Mesothelial cell of epicardium (in vitro differentiated cells): ENCODE measurements at places on chromosomes 3 and 15.

DNA sequence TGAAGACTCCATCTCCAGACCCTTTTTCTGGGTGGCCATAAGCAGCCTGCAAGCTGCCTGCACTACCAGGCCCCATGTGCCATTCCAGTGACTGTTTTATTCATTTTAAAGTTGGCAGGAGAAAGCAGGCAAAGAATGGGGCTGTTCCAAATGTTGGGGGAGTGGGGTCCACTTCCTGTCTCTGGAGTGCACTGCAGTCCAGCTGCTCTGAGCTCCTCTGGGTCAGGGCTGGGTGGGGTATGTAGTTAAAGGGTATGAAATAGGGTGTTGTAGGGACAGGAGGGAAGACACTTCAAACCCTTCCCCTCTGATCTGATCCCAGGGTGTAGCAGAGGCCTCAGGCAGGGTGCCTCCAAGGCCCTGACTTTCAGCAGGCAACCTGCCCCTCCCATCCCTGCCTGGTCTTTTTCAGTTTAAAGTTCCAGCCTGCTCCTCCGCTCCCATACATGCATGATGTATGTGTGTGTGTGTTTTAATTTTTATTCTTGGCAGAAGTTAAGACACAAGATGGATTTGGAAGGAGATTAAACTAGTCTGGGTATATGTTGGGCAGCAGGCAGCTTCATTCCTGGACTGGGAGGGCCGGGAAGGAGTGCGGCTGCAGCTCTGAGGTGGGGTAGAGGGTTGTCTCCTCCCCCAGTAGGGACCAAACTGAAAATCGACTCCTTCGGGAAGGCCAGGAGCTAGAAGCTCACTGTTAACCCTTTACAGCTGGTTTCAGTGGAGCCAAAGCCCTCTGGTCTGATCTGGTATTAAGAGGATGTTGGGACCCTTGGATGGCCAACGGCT lies 17.3 kb downstream of the BOC start:
- no peak for DNase-seq

DNA sequence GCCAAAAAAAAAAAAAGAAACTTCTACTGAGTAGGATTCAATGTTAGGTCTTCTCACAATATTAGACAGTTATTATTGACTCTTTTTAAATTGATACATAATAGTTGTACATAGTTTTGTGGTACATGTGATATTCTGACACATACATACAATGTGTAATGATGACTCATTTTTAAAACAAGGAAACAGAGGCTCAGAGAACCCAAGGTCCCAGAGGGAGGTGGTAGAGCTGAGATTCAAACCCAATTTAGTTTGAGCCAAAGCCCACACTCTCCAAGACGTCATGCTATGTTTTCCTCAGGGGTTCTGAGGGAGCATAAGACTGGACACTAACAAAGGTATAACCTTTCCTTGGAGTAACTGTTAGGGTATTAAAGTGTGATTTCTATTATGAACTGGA lies 40.6 kb downstream of the MYO5C start:
- DNase-seq = no peak

GRCh38 chr3:50230794-50231125 lies 5.2 kb upstream of the GNAI2 start:
- DNase-seq = no peak

GRCh38 chr3:143975554-143976152 lies 4.0 kb downstream of the DIPK2A start:
- DNase-seq = no peak

DNA sequence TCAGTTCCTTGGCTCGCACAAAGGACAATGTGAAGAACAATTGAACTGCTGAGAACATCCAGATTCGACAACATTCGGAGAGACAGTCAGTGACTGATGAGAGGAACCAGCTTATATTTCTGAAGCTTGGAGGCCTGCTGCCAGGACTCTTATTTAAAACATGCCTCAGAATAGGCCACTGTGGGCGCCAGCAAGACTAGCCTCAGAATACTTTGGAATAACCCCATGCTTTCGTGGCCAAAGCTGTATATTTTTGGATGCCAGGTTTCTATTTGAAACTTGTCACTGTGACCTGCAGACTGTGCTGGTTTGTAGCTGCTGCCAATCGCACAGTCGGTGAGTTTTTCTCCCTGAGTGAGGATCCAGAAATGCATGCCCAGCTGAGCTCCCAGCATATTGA lies 129.9 kb upstream of the UBE3A start:
- no peak for DNase-seq

- no peak for DNase-seq
Observed at GRCh38 chr3:48404440-48405342, 25.2 kb downstream of the PLXNB1 start.

- DNase-seq = no peak
Observed at GRCh38 chr3:38643592-38643991, 5.9 kb downstream of the SCN5A start.

GRCh38 chr3:54918516-54918915 lies 9.3 kb downstream of the LRTM1 start:
- DNase-seq = no peak

DNA sequence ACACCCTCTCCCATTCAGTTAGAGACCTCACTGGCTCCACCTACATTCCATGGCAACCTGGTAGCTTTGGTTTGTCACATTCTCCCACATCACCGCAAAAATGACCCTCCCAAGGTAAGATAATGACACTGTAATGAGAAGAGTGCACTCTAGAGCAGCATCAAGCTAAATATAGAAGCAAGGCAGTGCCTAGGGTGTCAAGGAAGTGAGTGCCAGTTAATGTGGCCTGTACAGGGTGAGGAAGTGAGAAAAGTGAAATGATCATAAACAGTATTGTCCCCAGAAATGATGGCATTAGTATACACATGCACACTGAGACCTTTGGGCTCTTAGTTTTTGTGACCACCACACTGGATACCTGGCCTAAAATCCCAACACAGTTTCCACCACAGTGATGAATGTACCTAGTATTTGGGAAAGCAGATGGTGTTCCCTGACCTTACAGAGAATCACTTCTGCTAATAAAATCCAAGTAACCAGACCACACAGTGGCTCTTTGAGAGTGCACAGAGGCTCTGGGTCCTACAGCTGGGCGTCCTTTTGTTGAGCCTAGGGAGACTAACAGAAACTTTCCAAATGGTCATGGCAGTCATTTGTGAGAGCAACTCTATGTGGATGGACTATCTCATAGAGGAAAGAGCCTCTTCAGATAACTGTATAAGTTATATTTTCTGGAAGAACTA lies 106.6 kb downstream of the ARPP21 start:
- DNase-seq = no peak

DNA sequence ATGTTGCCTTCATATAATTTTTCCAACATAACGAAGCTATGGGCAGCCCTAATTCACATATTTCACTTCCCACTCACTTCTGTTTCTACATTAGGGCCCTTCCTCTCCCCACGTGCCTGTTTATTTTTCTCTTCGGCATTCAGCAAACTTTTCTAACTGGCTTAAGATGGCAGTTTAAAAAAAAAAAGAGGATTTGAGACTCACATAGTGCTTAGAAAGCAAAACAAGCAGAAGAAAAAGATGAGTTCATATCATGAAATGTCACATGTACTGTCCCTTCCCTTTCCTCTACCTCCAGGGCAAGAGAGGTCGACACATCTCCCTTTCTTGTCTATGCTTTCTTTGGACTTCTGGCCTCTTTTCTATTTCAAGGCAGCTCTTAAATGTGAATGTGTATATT lies 30.6 kb downstream of the SLC49A4 start:
- no peak for DNase-seq

GRCh38 chr15:39908186-39908585 lies 11.9 kb downstream of the GPR176 start:
- DNase-seq = no peak

DNA sequence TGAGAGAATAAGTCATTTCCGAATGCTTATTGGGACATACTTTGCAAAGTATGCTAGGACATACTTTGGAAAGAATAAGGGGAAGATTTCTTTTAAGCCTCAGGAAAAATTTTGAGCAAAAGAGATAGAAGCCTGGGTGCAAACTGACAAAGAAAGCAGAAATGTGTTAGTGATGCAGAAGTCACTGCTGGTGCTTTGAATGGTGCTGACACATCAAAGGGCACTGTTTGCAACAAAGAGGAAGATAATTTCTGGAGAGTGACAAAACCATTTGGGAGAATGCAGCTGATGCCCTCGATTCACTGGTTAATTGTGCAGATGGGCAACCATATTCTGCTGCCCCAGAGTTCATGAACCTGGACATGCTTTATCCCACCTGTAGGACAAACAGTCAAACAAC lies 11.0 kb upstream of the RAP2B start:
- no peak for DNase-seq

DNA sequence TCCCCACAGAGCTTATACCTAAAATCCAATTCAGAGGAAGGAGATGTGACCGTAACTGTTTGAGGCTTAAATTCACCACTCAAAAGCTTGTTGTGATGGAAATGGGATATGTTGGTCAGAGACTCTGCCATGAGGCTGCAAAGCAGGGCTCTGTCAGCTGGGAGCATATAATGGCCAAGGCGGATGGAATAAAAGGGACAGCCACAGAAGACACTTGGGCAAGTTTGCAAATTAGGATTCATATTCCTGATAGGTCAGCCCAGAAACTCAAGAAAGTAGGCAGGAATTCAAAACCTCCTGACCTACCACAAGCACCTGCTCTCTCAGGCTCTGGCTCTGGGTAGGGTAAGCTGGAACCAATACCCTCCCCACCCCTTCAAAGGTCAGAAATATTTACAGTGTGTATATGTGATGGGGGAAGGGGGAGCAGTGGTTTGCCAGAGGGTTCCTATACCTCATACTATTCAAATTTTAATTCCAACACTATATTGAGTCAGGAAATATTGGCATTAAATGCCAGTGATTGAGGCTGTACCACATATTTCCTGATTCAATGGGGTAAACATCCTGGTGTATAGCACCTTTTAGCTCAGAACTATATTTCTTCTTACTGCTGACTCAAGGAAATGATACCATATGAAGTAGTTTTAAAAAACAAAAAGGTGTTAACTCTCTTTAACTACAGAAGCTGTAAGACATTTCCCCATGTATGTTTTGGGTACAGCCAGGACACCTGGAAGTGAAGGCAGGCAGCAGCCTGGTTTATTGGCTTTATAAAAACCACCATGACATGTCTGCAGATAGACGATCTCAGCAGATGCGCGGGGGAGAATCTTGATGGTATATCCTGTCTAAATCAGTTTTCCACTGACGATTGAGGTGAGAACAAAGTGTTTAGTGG lies 19.2 kb downstream of the FYCO1 start:
- DNase-seq = no peak

DNA sequence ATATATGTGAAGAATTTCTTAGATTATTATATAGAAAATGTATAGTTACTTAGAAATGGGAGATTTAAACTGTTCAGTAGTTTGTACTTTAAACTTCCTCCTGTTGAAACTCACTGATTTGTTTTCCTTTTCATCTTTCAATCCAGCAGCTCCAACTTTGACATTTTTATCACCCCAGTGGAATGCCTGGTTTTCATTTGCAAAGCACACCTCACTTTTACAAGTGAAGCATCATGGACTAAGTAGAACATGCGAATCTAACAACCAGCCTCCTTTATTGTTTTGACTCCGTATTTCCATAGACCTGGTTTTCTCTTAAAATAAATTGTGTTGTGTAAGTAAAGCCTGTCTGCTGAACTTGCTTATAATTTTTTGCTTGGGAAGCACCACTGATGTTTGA lies 97.8 kb upstream of the ROBO2 start:
- DNase-seq = no peak

DNA sequence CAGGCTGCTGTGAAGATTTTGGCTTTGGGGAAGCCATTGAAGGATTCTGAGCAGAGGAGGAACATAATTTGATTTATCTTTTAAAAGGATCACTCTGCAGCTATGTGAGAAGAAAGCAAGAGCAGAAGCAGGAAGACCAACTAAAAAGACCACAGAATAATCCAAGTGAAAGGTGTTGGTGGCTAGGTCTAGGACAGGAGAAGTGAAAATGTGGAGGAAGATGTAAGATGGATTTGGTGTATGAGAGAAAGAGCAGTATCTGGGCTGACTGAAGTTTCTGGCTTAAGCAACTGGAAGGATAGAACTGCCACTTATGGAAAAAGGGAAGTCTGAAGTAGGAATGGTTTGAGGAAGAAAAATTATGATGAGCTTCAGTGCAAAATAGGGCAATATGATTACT lies 62.0 kb downstream of the SFMBT1 start:
- no peak for DNase-seq

GRCh38 chr3:170991664-170992063 lies 34.9 kb downstream of the SLC2A2 start:
- no peak for DNase-seq

GRCh38 chr3:130425484-130425883 lies 80.0 kb downstream of the COL6A5 start:
- no peak for DNase-seq

DNA sequence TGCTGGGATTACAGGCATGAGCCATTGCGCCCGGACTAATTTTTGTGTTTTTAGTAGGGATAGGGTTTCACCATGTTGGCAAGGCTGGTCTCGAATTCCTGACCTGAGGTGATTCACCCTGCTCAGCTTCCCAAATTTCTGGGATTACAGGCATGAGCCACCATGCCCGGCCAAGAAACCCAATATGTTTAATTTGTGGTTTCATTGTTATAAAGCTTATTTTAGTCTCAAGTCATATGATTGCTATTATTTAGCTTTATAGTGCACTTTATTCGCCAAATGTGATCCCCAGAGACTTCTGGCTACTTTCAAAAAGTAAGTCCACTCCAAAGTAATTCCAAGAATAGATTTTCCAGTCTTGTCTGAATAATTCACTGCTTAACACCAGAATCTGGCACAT lies 19.3 kb upstream of the SLC4A7 start:
- DNase-seq = no peak

DNA sequence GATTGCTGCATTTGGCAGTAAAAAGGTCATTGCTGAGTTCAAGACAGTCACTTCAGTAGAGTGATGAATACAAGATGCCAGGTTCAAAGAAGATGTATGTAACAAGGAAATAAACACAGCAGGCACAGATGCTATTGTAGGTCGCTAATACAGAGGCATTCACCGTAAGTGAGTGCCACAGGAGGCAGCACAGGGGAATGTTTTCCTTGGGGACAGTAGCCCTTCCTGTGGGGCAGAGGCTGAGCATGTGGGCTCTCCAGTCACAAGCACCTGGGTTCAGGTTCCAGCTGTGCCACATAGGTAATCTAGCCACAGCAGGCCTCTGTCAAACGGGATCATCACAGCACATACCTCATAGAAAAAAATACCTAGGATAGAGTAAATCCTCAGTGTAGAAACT lies 86.3 kb downstream of the RSL24D1 start:
- DNase-seq = no peak
